ENCODE measurements at places on chromosomes 7 and 10.

DNA sequence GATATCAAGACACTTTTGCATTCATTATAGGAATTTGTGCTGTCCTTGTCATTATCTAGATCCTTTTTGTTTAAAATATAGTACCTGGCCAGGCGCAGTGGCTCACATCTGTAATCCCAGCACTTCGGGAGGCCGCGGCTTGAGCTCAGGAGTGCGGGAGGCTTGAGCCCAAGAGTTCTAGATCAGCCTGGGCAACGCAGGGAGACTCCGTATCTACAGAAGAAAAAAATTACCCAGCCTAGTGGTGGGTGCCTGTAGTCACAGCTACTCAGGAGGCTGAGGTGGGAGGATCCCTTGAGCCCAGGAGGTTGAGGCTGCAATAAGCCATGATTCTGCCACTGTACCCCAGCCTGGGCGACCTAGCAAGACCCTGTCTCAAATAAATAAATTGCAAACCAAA, 621 bp upstream of the MORN4 start:
- peak; percentile 46 for DNase-seq
- no peak overlapping the region for H3K27ac ChIP-seq
- no peaks in the 10 kb centered on the region for H3K27me3 ChIP-seq
- H3K4me3 ChIP-seq = peak overlapping the region; percentile 98

- H3K27me3 ChIP-seq = no peaks in the 10 kb centered on the region
- DNase-seq = no peak
- H3K36me3 ChIP-seq = no peaks in the 10 kb centered on the region
- no peak overlapping the region for H3K27ac ChIP-seq
- no peak overlapping the region for H3K4me3 ChIP-seq
- H3K4me1 ChIP-seq = no peaks in the 10 kb centered on the region
Observed at GRCh38 chr10:64873959-64874358, 1352.8 kb downstream of the REEP3 start.

- H3K36me3 ChIP-seq = no peaks in the 10 kb centered on the region
- DNase-seq = no peak
- no peaks in the 10 kb centered on the region for H3K4me1 ChIP-seq
- H3K27me3 ChIP-seq = no peaks in the 10 kb centered on the region
- H3K27ac ChIP-seq = no peak overlapping the region
Observed at GRCh38 chr7:46886669-46887374, 695.1 kb downstream of the TNS3 start.

GRCh38 chr10:50990568-50991455, 83.5 kb upstream of the PRKG1 start:
- peaks cover 18% of the 10 kb centered on the region for H3K27me3 ChIP-seq
- H3K36me3 ChIP-seq = no peaks in the 10 kb centered on the region
- H3K4me1 ChIP-seq = peaks cover 2% of the 10 kb centered on the region
- peak; percentile 54 for DNase-seq
- peak overlapping the region; percentile 90 for H3K4me3 ChIP-seq

DNA sequence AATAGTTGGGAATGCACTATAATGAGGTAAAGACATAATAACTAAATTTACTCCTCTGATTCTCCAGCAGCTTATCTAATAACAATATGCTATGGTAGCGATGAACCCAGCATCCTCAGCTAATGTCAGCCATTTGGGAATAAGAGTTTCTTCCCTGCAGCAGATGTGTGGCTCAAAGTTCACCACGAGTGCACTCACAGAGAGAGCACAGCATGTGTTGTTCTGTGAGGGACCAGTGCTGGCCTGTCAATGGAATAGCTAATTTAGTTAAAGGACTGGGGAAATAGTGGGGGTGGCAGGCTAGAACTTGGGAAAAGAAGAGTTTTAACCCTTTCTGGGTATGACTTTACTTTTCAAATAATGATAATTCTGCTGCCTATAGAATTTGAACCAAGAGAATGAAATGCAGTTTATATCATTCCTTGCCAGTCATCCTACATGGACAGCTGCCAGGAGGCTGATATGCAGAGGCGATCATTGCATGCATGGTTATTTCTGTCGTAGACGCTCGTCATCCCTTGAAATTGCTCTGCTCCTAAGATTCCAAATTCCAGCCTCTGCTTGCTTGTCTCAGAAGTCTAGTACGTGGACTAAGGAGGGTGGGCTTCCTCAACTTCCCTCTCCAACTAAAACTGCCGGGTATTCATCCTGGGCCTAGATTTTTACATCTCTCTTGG, 355.6 kb downstream of the RNLS start:
- H3K36me3 ChIP-seq = no peaks in the 10 kb centered on the region
- DNase-seq = no peak
- H3K27me3 ChIP-seq = no peaks in the 10 kb centered on the region
- H3K4me1 ChIP-seq = no peaks in the 10 kb centered on the region
- H3K27ac ChIP-seq = no peak overlapping the region

- H3K4me1 ChIP-seq = no peaks in the 10 kb centered on the region
- H3K27ac ChIP-seq = no peak overlapping the region
- no peak overlapping the region for H3K4me3 ChIP-seq
- no peak for DNase-seq
- no peaks in the 10 kb centered on the region for H3K36me3 ChIP-seq
- no peaks in the 10 kb centered on the region for H3K27me3 ChIP-seq
Observed at GRCh38 chr10:118913825-118914224, 115.7 kb upstream of the NANOS1 start.

GRCh38 chr10:5433182-5433581, 20.8 kb downstream of the NET1 start:
- no peaks in the 10 kb centered on the region for H3K27me3 ChIP-seq
- H3K27ac ChIP-seq = no peak overlapping the region
- no peaks in the 10 kb centered on the region for H3K4me1 ChIP-seq
- no peak overlapping the region for H3K4me3 ChIP-seq
- no peak for DNase-seq

DNA sequence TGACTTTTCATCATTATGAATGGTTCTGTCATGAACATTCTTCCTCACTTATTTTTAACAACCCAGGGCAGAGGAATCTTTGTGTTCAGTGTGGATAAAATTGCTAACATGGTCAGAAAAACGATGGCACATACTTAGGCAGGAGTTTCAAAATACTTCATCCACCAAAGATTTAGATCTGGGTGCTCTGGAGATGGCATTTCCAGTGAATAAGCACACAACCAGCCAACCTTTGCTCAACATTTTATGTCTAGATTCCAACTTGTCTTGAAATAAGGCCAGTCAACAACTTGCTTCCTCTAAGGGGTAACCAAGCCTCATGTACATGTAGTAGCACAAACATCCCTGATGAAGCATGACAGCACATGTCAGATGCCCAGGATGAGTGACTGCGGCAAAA, 33.4 kb upstream of the ADRB1 start:
- H3K4me1 ChIP-seq = no peaks in the 10 kb centered on the region
- no peaks in the 10 kb centered on the region for H3K36me3 ChIP-seq
- no peaks in the 10 kb centered on the region for H3K27me3 ChIP-seq
- no peak for DNase-seq
- no peak overlapping the region for H3K27ac ChIP-seq
- no peak overlapping the region for H3K4me3 ChIP-seq

Measured in H9 (cell line).